ENCODE measurements at places on chromosomes 11 and 22. TPM values are rescaled to one million over a fixed set of nuclear protein-coding genes. Genes with fewer than 3 reads are reported as not detected.

ALDH3B2 gene
- total RNA-seq, result not detected

ASRGL1 gene
- 2.0 TPM for total RNA-seq

CALCA gene
- not detected for total RNA-seq

RPS6KB2 gene
- 20.8 TPM for total RNA-seq

FOXRED2 gene
- 10.9 TPM for total RNA-seq

NELL1 gene
- total RNA-seq, result not detected

SPON1 gene
- total RNA-seq, result 4.8 TPM

KCNE3 gene
- total RNA-seq, result 7.1 TPM

POTEH gene
- total RNA-seq, result not detected
